ENCODE measurements at places on chromosomes 5 and 9. TPM values are rescaled to one million over a fixed set of nuclear protein-coding genes. Genes with fewer than 3 reads are reported as not detected.
A peak's percentile ranks its signal among the peaks of the same experiment; 100 is the strongest.

DNA sequence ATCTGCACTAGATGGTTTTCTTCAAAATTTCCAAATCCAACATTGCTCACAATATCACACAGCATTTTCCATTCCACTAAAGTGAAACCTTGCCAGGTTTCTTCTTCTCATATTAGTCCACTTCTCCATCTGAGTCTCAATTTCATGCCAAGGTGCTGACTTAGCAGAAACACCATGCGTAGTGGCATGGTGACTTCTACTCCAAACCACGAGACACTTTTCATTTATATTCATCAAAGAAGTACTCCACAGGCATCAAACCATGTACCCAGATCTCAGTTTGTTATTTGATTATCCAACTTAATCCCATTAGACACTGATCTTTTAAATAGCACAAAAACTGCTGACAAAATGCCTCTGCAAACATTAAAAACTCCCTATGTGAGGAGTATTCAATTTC is 233.4 kb upstream of the ITGA1 start:
- no peak for DNase-seq

- DNase-seq: no peak
Observed at GRCh38 chr5:120151825-120152224, 312.3 kb upstream of the PRR16 start.

DNA sequence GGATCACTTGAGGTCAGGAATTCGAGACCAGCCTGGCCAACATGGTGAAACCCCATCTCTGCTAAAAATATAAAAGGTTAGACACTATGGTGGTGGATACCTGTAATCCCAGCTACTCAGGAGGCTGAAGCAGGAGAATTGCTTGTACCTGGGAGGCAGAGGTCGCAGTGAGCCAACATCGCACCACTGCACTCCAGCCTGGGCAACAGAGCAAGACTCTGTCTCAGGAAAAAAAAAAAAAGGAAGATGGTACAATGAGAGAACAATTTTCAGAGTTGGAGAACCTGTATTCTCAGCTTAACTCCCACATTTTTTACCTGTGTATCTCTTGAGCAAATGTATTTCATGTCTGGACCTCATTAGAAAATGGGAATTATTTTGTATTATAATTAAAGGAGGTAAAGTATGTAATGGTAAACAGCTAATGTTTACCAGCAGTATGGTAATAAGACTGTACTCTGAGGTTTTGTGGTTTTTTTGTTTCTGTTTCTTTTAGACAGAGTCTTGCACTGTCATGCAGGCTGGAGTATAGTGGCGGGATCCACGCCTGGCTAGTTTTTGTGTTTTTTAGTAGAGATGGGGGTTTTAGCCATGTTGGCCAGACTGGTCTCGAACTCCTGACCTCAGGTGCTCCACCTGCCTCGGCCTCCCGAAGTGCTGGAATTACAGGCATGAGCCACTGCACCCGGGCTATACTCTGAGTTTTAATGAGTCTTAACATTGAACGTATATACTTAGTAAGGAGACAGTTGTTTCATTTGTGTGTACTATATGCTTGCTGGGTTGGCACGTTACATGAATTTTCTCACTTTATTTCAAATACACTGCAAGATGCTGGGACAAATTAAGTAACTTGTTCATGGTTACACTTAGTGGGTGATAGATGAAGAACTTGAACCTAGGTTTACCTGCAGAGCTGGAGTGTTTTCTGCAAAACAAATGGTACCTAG is 16.2 kb downstream of the UHRF2 start:
- DNase-seq: no peak

- DNase-seq: peak; percentile 55
Observed at GRCh38 chr5:14665101-14665822, 744 bp downstream of the OTULIN start.

The FLT4 gene
- total RNA-seq: 11.1 TPM

The GMCL2 gene
- total RNA-seq: not detected

All from mucosa of gallbladder (tissue), 1 donor.